AG04449 (cell line): ENCODE measurements at places on chromosomes 4 and X.

DNA sequence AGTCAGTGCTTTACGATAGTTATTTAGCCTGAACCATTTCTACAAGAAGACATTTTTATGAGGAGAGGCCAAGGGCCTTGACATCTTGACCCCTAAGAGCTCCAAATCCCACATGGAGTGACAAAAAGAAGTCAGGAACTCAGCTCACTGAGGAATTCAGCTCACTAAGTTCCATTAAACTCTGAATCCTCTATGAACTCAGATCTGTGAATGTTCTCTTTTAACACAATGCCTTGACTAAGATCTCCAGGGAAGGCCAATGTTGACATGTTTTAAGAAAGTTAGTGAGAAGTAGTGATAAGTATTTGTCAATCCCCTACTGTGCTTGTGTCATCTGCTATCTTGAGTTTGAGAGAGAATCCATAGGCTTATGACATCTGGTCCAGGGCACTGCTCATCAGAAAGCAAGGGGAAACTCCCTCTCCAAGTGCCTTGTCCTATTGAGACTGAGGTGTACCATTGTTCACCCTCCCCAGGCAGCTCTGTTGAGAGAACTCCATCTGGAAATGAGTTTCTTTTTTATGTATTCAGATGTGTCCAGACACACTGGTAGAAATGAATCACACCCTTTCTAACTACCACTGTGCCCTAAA is 68.7 kb upstream of the PCDH19 start:
- DNase-seq = no peak

GRCh38 chrX:72100824-72101351 is 30.8 kb downstream of the RTL5 start:
- DNase-seq = no peak

DNA sequence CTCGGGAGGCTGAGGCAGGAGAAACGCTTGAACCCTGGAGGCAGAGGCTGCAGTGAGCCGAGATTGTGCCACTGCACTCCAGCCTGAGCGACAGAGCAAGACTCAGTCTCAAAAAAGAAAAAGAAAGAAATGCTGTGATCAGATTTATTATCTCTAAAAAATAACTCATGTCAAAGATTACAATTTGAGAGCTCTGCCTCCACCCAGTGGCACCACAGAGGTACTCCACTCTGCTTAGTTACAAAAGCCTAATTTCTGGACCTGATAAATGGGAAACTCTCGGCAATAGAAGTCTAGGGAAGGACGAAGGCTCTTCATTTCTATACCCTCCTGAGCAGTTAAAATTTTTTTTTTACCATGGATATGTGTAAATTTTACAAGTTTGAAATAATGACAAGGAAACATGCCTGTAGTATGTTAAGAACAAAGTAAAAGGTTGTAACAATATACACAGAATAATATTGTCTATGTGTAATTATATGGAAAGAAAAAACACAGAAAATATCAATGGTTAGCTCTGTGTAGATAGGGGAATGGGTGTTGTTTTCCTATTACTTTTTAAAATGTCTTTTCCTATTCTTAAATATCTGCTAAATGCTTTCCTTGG is 149.8 kb downstream of the STIM2 start:
- DNase-seq = no peak

DNA sequence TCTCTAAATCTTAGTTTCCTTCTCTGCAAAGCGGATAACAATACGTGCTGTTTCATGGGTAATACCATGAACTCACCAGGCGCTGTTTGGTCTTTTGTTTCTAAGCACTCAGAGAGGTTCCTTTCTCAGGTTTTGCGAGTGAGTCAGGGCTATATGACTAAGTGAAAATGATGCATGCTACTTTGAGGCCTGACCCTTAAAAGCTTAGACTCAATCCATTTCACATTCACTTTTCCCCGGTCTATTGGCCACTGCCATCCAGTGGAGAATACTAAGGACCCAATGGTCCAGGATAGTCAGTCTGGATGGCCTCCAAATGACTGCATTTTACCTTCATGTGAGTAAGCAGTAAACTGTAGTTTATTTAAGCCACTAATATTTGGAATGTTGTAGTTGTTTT is 400.8 kb upstream of the SLIT2 start:
- peak; percentile 38 for DNase-seq

DNA sequence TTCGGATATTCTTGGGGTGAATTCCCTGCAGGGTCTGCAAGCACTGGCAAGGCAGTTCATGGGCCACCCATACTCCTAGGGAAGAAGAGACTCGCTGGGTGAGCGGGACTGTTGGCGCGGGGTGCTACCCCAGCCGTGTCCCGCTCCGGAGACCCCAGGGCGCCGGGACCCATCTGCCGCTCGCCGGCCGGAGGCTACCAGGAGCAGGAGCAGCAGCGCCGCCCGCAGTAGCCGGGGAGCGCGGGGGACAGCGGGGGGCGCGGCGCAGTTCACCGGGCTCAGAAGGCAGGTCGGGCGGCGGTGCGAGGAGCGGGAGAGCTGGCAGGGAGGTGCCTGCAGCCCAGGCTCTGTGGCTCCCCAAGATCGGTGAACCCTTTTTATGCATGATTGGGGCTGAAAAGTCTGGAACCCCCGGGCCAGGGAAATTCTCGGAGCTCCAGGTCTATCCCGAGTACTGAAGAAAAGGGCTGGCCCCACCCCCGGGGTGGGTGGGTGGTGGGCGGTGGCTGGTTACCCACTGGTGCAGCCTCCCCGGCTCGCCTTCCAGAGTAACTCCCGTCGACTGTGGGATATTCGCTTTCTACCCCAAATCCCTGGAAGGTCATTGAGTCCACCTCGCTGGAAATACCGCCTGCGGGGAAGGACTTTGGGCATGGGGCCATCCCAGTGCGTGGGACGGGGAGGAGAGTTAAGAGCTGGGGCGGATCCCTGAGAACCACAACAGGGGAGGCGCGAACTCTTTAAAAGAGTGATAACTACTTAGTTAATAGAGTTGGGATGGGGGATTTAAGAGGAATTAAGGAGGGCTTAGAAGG is 37.6 kb downstream of the PF4 start:
- no peak for DNase-seq

DNA sequence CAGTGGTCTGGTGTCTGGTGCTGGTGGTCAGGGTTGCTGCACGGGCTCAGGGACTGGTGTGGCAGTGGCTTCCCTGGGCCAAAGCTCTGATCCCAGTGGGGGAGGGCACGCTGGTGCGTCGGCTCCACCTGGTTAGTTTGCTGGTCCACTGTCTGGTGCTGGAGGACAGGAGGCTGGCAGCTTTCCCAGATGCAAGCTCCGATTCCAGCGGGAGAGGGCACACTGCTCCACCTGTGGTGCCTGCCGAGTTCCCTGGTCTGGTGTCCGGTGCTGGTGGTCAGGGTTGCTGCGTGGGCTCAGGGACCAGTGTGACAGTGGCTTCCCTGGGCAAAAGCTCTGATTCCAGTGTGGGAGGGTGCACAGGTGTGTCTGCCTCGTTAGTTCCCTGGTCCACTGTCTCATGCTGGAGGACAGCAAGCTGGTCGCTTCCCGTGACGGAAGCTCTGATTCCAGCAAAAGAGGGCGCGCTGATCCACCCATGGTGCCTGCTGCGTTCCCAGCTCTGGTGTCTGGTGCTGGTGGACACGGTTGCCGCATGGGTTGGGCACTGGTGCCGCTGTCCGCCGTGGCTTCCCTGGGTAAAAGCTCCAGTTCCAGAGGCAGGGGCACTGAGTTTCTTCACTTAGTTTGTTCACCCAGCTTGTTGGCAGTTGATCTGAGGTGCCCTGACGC is 5.8 kb downstream of the VMA21 start:
- no peak for DNase-seq

DNA sequence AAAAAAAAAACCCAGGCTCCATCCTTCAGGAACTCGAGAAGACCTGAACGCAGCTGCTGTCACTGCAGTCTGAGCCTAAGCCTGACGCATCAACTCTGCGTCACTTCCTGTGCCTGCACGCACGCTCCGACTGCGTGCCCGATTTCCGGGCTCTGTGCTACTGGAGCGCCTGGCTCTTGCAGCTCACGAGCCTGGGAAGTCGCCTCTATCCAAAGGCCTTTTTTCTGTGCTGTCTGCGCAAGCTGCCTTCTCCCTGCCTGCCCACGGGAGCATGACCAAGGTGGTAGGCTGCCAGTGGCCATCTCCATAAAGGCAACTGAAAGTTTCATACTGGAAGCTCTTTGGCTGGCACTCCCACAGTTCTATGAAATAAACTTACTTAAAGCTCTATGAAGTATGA is 9.9 kb upstream of the GASK1B start:
- no peak for DNase-seq

DNA sequence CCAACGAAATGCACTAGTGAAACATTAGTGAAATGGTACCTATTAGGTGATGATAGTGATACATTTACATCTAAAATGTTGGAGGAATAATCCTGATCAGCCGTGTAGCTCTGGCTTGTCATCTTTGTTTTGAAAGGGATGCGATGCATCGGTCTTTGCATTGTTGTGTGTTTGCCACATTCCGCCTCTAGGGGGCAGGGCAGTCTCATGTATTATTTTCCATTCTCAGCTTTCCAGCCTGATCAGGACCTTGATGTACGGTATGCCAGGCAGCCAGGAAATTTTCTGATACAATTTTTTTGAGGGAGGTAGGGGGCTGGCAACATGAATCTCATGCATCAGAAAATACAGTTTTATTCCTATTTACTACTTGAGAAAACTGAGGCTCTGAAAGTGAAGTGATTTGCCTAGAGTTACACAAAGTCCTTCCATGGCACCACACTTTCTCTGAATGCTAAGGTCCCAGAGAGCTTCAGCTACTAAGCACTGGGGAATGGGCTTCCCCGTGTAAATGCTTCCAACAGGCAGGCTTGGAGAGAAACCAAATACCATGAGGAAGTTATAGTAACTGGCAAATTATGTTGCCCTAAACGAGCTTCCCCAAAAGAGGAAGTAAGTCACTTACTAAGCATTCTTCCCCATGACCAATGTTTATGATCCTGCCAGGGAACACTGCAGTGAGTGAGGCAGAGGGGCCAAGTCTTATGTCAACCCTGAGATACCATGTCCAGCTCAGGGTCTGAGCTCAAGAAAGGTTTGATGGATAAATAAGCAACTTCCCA is 31.8 kb upstream of the IQSEC2 start:
- DNase-seq = peak; percentile 4

GRCh38 chr4:23920296-23920695 is 30.4 kb upstream of the PPARGC1A start:
- no peak for DNase-seq

GRCh38 chr4:177579649-177580048 is 137.4 kb upstream of the AGA start:
- no peak for DNase-seq

GRCh38 chr4:100826808-100827548 is 309.2 kb upstream of the EMCN start:
- no peak for DNase-seq

DNA sequence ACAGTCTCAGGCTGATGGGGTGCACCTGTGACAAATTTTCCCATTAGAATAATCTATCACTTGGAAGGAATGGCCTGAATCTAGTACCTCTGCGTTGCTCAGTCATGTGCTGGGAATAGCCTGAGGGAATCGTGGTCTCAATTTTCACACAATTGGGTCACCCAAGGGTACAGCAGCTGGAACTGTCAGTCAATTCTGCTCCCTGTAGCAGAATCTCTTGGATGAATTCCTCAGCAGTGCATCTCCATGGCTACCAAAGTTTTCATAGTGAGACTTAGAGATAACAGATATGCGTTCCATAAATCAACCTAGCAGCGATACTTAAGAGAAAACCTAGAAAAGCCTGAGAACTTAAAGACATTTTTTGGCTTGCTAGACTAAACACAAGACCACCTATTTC is 288.7 kb upstream of the CTSO start:
- no peak for DNase-seq

DNA sequence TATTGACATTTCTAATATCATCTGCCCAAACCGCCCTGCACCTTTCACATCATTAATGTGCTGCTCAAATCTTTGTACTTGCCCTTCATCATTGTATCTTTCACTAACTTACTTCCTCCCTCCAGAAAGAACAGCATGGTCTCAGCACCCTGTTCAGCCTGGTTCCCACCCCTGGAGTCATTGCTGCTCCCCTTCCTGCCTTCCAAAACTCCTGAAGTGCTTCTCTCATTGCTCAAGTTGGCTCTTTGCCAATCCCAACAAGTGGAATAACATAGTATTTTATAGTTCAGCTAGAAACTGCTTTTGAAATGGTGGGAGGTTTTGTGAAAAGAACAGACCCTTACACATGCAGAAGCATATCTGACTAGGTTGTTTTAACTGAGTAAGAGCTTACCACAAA is 14.0 kb upstream of the TTC29 start:
- DNase-seq = no peak

- DNase-seq = no peak
Measured at GRCh38 chr4:93828995-93829819, 654 bp downstream of the ATOH1 start.

DNA sequence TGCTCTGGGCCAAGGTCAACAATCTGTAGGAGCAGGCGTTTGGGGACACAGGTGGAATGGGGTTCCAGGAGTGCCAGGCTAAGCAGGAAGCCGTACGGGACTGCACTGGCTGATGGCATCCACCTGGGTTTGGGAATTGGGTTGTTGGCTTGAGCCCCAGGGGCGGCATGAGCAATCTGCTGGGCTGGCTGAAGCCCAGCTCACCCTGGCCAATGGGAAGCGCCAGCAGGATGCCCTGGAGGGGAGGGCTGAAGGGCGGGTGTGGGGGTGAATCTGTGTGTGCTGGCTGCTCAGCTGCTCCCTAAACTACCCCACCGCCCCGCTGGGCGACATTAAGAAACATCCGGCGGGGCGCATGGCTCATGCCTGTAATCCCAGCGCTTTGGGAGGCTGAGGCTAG is 8.9 kb upstream of the RGS12 start:
- DNase-seq = no peak

- no peak for DNase-seq
Measured at GRCh38 chr4:123510659-123511058, 114.1 kb downstream of the SPRY1 start.

DNA sequence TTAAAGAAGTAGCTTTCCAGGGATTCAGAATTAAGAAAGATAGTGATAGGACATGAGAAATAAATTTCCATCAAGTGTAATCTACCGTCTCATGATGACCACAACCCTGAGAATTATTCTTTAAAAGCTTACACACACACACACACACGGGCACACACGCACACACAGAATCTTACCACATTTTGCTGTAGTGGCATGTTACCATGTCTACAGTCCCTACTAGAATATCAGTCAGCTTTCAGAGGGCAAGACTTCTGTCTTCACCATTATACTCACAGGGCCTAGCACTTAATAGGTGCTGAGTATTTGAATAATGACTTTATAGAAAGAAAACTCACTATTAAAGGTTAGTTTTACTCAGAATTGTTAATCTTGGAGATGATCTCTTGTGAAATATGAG is 15.4 kb downstream of the CMC4 start:
- DNase-seq = no peak

DNA sequence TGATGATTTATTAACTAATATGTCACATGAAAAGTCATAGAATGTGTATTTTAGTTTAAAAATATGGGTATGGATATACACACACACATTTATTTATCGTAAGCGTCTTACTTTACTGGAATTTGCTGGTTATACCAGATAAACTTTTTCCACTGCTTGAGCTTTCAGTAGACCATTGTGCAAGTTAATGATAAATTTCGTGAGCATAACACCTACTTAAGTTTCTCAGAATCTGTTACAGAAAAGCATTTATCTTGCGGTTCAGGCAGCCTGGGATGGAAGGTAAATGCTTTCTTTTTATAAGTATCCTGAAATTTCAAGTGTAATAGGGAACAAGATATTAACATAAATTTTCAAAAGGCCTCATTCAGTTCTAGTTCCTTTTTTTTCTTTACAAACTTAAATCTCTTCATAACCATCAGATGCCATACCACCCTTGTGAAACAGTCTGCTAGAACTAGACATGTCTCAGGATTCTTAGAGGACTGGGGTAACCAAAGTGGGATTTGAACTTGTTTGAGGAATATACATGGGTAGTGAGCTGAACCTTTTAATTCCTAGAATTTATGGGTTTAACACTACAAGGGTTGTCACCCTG is 27.7 kb downstream of the ATP7A start:
- no peak for DNase-seq
